GM13977 (cell line): ENCODE measurements at places on chromosomes 2 and 18.

GRCh38 chr2:237421542-237422116 lies 7.7 kb upstream of the COL6A3 start:
- peak; percentile 70 for DNase-seq

- DNase-seq, result no peak
These were observed 39.8 kb upstream of the TMEM178A start for GRCh38 chr2:39625927-39626270.

GRCh38 chr2:207791579-207792243 lies 22.0 kb upstream of the FZD5 start:
- no peak for DNase-seq

- DNase-seq, result no peak
These were observed 117.5 kb upstream of the SLC14A2 start for GRCh38 chr18:45497595-45498286.

DNA sequence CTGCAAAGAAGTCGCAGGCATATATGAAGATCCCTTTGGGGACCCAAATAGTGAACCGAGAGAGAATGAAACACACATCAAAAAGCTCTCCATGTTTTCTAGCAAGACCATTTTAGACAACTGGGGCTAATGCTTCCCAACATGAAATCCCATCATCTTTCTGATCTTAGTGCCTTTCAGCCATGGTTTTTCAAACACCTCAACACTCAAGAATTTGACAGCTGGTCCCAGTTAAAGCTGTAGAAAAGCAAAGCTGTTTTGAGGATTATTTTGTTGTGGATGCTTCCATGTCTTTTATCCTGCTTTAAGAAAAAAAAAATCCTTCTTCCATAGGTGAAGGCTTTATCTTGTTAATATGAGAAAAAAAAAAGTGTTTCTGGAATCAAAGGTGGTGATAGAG lies 259.1 kb downstream of the STK39 start:
- no peak for DNase-seq

GRCh38 chr18:9215221-9215933 lies 78.8 kb downstream of the ANKRD12 start:
- no peak for DNase-seq

DNA sequence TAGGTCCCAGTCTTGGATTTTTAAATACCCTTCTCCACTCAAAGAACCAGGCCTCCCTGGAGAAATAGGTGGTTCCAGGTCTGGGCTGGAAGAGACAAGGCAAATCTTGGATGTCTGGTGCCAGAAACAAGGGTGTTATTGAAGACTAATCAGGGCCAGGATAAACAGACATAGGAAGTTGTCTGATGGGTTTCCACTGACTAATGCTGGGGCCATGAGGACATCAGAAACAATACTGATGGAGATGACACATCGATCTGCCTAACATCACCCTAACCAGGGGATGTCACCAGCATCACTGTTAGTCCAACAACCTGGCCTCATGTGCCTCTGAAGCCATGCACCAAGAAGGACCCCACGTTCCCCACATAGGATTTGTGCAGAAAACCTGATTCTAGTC lies 42.5 kb upstream of the GLI2 start:
- DNase-seq, result no peak

DNA sequence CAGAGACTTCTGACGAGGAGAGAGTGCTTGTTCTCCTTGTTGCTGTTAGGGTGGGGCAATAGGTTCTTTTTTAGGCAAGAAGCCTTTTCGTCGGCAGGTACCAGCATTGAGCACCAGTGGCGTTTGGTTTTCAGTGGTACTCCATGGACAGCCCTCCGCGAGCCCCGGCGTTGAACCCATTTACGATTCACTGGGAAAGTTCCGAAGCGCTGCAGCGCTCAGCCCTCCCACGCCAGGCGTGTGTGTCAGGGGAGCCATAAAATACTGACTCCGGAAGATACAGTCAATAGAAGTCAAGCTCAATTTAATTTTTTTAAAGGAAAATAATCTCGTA lies 494 bp upstream of the ROCK1 start:
- DNase-seq, result no peak

DNA sequence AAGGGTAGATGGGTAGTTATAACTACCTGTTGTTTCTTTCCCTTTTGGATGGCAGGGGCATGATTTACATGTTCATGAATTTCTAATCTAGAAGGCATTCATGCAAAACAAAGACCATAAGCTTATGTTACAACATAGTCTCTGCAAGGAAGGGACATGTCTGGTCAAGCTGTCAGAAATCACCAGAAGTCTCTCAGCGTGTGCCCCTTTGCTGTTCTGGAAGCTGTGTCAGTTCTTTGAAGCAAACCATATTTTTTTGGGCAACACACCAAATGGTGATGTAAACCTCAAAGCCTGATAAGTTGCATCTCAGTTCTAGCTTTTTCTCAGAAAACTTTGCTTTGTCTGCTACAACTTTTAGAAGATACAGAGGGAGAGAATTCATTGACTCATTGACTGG lies 173.5 kb upstream of the CTAGE1 start:
- DNase-seq, result no peak

DNA sequence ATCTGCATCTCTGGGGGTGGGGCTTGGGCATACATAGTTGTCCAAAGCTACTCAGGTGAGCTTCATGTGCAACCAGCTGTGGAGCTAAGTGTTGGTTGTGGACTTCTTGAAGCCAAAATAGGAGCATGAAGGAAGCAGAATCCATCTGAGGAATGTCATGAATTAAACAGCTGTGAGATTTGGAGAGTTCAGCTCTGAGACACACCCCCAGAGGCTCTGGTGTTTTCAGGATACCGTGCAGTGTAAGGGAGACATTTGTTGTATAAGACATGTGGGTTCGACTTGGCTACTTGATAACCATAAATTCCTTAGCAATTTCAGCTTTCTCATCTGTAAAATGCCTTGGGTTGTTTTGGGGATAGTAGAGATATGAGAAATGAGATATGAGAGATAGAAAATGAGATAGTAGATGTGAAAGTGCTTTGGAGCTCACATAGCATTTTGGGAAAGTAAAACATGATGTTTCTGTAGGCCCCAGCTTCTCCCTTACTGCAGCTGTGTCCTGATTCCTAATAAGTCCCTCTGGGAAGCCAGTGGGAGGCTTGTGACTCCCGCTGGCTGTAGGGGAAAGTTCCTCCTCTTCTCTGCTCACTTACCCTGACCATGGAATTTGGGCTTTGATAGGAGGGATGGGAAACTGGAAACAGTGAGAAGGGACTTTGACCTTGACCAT lies 50.0 kb downstream of the DPYSL5 start:
- DNase-seq, result no peak

DNA sequence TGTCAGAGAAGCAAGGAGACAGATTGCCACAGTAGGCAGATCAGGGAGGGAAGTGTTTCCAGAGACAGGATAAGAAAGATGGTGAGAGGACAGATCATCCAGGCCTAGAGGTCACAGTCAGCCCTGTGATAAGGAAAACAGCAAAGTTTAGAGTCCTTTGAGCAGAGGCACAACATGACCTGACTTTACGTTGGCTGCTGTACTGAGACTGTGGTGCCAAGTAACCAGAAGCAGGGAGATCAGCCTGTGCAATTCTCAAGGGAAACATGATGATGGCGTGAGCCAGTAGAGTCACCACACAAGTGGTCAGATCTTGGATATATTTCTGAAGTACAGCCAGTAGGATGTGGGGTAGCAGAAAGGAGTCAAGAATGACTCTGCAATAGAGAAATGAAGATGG lies 43.7 kb downstream of the SMC6 start:
- DNase-seq, result no peak
